ENCODE measurements at places on chromosomes 7 and 10. TPM values are rescaled to one million over a fixed set of nuclear protein-coding genes. Genes with fewer than 3 reads are reported as not detected.

The PHKG1 gene
- 35.1 TPM for polyA plus RNA-seq

The CYP3A5 gene
- 0.40 TPM for polyA plus RNA-seq

The INA gene
- 0.73 TPM for polyA plus RNA-seq

DNA sequence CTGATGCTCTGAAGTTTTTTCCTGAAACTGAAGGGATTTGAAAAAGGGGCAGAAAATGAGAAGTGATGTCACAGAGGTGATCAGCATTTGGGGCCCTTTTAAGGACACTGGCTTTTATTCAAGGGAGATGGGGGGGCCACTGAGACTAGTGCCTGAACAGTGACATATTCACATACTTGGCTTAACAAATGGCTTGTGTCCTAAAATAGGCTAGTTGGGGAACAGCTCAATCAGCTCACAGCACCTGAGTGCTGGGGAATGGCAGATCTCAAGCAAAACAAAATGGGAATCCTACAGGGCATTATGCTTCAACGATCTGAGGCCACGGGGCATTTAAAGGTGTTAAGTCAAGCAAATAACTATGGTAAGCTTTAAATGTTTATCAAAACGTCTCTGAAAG is 90.1 kb downstream of the UBE2H start:
- no peak overlapping the region for H3K4me3 ChIP-seq
- no peaks in the 10 kb centered on the region for H3K36me3 ChIP-seq
- DNase-seq: peak; percentile 22

DNA sequence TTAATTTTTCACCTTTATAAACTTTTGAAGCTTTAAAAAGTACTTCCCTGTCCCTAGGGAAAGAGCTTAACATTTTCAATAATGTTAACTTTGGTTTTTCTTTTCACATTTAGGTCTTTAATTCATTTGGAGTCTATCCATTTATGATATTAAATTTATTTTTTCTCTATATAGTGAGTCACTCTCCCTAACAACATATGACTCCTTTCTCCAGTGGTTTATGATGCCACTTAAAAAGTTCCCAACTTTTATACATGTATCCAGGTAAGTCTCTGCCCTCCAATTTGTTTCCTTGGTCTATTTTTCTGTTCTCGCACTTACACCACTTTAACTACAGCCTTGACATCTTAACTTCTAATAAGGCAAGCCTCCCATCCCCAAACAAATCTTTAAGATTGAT is 3.5 kb downstream of the CACUL1 start:
- no peak for DNase-seq
- H3K36me3 ChIP-seq: no peaks in the 10 kb centered on the region
- H3K27ac ChIP-seq: no peak overlapping the region
- no peaks in the 10 kb centered on the region for H3K27me3 ChIP-seq
- H3K4me1 ChIP-seq: peaks cover 8% of the 10 kb centered on the region

- no peaks in the 10 kb centered on the region for H3K27me3 ChIP-seq
- no peaks in the 10 kb centered on the region for H3K4me1 ChIP-seq
- H3K27ac ChIP-seq: peak overlapping the region; percentile 76
- H3K4me3 ChIP-seq: no peak overlapping the region
- peaks cover 60% of the 10 kb centered on the region for H3K36me3 ChIP-seq
- peak; percentile 15 for DNase-seq
Observed at GRCh38 chr7:47970761-47971160, 8.7 kb downstream of the HUS1 start.

DNA sequence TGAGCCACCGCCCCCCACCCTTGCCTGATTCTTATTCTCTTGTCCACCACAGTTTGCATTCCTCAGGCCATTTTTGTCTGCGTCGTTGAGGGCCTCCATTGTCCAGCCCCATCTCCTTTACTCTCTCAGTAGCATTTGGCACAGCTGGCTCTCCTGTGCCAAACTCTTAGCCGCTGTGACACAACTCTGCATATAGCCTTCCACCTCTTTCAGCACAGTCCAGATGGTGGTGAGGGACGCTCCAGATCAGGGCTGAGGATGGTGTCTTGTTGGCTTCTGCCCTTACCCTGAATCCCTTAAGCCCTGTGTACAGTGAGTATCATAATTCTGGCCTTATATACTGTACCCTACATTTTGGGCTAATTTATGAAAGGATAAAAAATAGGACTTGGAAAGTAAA is 45.6 kb downstream of the BMPR1A start:
- no peak for DNase-seq
- no peaks in the 10 kb centered on the region for H3K4me1 ChIP-seq
- H3K27ac ChIP-seq: no peak overlapping the region
- H3K36me3 ChIP-seq: no peaks in the 10 kb centered on the region
- peaks cover 2% of the 10 kb centered on the region for H3K27me3 ChIP-seq

Data from muscle of leg (tissue), 16 donors.